ENCODE measurements at places on chromosomes 7 and 10.

GRCh38 chr7:24216576-24217125 is 67.3 kb upstream of the NPY start:
- DNase-seq = no peak

- DNase-seq = no peak
Observed at GRCh38 chr10:78942091-78942501, 126.7 kb upstream of the ZMIZ1 start.

GRCh38 chr7:31073326-31074119 is 21.4 kb downstream of the ADCYAP1R1 start:
- peak; percentile 11 for DNase-seq

DNA sequence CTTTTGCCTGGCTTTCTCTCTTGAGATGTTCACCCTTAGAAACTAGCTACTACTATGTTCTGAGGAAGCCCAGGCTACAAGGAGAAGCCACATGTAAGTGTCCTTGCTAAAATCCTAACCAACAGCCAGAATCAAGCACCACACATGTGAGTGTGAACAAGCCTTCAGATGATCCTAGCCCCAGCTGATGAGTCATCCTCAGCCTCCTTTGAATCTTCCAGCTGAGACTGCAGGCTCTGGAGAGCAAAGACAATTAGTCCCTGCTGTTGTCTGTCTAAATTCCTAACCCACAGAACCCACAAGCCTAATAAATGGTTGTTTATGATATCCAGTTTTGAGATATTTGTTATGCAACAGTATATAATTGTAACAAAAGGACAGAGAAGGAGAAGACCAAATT is 92.8 kb upstream of the TAC1 start:
- DNase-seq = no peak

DNA sequence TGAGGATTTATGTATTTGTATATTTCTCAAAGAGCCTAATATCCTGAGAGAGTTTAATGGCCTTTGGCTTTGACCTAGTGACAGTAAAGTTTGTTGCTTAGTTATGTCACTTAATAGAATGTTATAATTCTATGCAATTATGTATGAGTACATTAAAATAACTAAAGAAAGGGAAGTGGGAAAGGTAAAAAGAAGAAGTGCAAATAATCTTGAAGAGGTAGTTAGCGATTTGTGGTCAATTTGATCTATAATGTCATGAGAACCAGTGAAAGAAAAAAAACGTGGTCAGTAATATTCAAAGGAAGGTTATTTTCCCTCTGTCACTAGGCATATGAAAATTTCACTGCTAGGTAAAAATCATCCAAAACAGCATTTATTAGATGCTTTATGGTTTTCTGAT is 143.4 kb upstream of the LSM8 start:
- no peak for DNase-seq

- DNase-seq = no peak
Observed at GRCh38 chr7:107951172-107951787, 51.7 kb downstream of the LAMB1 start.

DNA sequence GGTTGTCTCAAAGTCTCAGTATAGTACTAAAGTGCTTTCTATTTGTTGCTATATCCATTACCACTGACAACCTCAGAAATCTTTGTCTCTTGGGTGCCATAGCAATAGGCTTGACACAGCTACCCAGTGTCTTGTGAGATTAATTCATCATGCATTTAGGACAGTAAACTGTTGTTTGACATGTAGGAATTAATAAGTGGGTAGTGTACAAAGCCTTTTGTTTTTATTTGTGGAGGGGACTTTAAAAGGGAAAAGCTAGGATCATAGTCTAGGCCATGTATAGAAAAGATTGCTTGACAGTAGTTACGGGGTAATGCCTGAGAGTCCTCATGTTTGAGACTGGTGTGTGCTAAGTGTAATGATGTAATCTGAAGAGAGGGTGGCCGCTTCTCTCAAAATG is 102.6 kb upstream of the AGR3 start:
- DNase-seq = no peak

Measured in RWPE2 (cell line).